Esophagus muscularis mucosa (tissue), 4 donors: ENCODE measurements at places on chromosomes 7 and 10. TPM values are rescaled to one million over a fixed set of nuclear protein-coding genes. Genes with fewer than 3 reads are reported as not detected.

GRCh38 chr7:30069096-30069867 is 41.1 kb downstream of the PLEKHA8 start:
- no peaks in the 10 kb centered on the region for H3K36me3 ChIP-seq
- H3K27ac ChIP-seq, result no peak overlapping the region
- H3K27me3 ChIP-seq, result no peaks in the 10 kb centered on the region
- H3K4me1 ChIP-seq, result peaks cover 5% of the 10 kb centered on the region

- no peak for DNase-seq
Observed at GRCh38 chr10:69759641-69760040, 42.1 kb upstream of the COL13A1 start.

RHOBTB1 gene
- total RNA-seq, result 16.7 TPM

TNS3 gene
- total RNA-seq, result 34.6 TPM

GRCh38 chr10:48605786-48606529 is 1.1 kb upstream of the ARHGAP22 start:
- no peak overlapping the region for H3K27ac ChIP-seq
- H3K4me3 ChIP-seq, result no peak overlapping the region
- H3K4me1 ChIP-seq, result peaks cover 31% of the 10 kb centered on the region
- H3K27me3 ChIP-seq, result peaks cover 18% of the 10 kb centered on the region

DNA sequence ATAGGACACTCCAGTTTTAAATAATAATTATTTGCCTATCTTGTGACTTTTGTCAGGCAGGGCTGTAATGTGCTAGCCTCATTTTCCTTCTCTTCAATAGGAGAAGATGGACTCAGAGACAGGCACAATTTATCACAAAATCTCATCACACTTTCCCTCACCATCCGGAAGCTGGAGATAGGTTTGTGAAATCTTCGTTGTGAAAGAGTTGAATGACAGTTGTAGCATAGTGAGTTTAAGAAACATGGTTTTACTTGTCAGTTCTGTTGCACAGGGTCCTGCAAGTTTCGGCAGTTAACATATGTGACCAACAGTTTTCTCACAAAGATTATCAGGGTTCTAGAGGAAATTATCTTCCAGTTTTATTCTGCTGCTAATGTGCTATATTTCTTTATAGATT is 37.7 kb upstream of the MAP3K8 start:
- H3K27me3 ChIP-seq, result no peaks in the 10 kb centered on the region
- H3K27ac ChIP-seq, result no peak overlapping the region
- H3K36me3 ChIP-seq, result no peaks in the 10 kb centered on the region
- DNase-seq, result no peak
- peaks cover 19% of the 10 kb centered on the region for H3K4me1 ChIP-seq

GRCh38 chr10:131902211-131902610 is 1.4 kb downstream of the PPP2R2D start:
- no peaks in the 10 kb centered on the region for H3K27me3 ChIP-seq
- peak overlapping the region; percentile 96 for H3K4me3 ChIP-seq
- DNase-seq, result no peak
- peaks cover 10% of the 10 kb centered on the region for H3K36me3 ChIP-seq
- peaks cover 63% of the 10 kb centered on the region for H3K4me1 ChIP-seq

- no peak for DNase-seq
- no peaks in the 10 kb centered on the region for H3K36me3 ChIP-seq
- H3K27me3 ChIP-seq, result peaks cover 38% of the 10 kb centered on the region
- H3K27ac ChIP-seq, result no peak overlapping the region
Observed at GRCh38 chr7:100966542-100967291, 2.6 kb upstream of the MUC12 start.

- no peak for DNase-seq
- H3K27ac ChIP-seq, result no peak overlapping the region
- no peaks in the 10 kb centered on the region for H3K36me3 ChIP-seq
- H3K4me1 ChIP-seq, result peaks cover 62% of the 10 kb centered on the region
Observed at GRCh38 chr7:27241189-27242056, 1.2 kb upstream of the EVX1 start.

GRCh38 chr7:71182438-71182935 is 50.5 kb downstream of the GALNT17 start:
- no peak overlapping the region for H3K4me3 ChIP-seq
- peak overlapping the region; percentile 13 for H3K27ac ChIP-seq
- no peaks in the 10 kb centered on the region for H3K36me3 ChIP-seq
- DNase-seq, result no peak

DNA sequence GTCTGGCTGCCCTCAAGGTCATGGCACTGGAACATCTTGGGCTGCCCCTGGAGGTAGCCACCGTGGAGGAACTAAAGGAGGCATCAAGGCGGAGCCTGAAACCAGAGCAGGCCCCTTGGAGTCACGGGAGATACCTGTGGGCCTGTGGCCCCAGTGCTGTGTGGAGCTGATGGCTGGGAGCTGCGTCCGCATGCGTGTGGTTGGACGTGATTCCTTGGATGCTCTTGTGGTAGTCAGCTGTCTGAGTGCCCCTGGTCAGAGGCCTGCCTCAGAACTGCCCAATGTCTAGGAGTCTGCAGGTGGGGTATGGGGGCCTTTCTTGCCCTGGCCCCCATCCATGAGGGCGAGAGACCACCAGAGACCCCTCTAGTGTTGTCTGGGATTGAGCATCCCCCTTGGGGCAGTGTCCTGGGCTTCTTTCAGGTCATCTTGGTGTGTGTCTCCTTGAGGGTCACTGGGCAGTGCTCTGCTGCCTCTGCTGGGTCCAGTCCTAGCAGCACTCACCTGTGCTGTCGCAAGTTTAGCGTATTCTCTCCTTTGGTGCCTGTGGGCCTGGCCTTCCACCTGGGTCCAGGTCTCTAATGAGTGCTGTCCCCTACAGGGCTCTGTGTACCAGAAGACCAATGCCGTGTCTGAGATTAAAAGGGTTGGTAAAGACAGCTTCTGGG is 8.1 kb downstream of the PGAM2 start:
- no peaks in the 10 kb centered on the region for H3K27me3 ChIP-seq
- no peak overlapping the region for H3K27ac ChIP-seq
- H3K36me3 ChIP-seq, result peaks cover 96% of the 10 kb centered on the region
- DNase-seq, result no peak
- H3K4me3 ChIP-seq, result no peak overlapping the region

KCNMA1 gene
- 146 TPM for total RNA-seq

NSUN5 gene
- 21.6 TPM for total RNA-seq

DNA sequence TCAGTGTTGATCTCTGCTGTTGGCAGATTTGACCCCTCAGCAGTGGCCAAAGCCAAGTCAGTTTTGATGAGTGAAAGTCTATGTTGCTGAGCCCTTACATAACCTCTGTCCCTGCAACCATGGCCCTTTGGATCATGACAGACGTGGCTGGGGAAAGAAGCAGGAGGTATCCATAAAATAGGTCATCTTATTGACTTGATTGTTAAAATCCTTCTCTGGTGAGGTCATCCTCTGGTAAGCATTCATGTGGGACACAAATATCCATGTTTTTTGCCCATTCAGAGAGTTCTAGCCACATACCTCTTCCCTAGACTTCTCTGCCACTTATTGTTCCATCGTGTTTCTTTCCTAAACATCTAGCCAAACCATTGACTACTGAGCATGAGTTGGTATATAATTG is 251.9 kb upstream of the PTER start:
- no peaks in the 10 kb centered on the region for H3K4me1 ChIP-seq
- H3K27ac ChIP-seq, result no peak overlapping the region
- H3K27me3 ChIP-seq, result no peaks in the 10 kb centered on the region
- DNase-seq, result no peak
- no peak overlapping the region for H3K4me3 ChIP-seq

DNA sequence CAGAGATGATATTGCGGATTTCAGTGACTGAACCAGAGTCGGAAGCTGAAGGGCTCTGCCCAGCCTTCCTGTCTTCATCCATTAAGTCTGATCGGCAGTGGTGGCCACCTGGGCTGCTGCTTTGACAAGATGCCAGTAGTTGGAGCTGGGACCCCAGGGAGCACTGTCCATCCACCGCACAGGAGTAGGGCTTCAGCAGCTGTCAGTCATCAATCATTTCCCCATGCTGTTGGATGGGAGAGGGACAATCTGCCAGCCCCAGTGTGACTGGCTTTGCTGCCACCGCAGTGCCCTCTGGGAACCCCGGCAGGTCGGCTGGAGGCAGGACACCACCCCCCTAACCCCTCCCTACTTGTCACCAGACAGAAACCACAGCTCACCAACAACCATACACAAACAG is 23.0 kb upstream of the GPR146 start:
- H3K4me3 ChIP-seq, result no peak overlapping the region
- no peak for DNase-seq

C10orf143 gene
- total RNA-seq, result 5.0 TPM

DNA sequence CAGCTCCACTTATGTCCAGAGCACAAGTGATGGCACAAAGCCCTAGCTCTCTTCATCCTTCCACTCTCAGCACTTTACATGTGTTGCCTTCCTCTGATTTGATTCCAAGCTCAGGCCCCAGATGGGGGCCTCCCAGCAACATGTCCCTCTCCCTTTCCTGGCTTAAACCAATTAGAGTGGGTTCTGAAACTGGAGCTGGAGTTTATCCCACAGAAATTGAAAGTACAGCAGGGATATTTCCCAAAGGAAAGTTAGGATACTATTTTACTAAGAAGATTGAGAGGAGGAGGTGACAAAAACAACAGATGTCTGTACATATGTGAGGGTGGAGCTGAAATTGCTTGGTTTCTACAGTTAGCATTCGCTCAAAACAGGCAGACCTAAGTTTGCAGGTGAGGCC is 724.6 kb downstream of the AUTS2 start:
- H3K27me3 ChIP-seq, result no peaks in the 10 kb centered on the region
- no peak overlapping the region for H3K4me3 ChIP-seq
- DNase-seq, result no peak
- no peak overlapping the region for H3K27ac ChIP-seq

DNA sequence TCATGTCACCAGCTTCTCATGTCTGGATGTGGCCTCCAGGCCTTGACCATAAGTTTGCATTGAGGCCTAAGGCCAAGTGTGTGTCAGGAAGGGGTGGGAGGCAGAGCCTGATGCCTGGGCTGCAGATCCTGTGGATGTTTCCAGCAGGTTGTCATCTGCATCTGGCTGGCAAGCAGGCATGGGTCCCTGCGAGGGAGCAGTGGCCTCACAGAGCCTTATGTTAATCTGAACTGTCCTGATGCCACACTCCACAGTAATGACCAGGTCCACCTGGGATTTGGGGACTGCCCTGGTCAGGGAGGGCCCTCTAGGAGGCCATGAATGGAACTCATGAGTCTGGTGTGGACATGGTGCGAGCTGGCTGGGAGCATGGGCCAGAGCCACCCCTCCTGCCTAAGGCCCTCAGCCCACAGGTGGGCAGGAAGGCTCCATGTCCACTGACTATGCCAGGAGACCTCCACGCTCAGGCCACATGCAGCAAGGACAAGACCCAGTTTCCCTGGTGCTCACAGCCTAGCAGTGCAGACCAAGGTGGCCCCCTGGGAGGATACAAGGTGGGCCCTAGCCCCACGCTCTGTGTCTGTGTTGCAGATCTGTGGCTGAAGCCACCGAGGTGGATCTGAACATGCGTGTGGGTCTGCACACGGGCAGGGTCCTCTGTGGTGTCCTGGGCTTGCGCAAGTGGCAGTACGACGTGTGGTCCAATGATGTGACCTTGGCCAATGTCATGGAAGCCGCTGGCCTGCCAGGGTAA is 83.1 kb downstream of the ADCY1 start:
- DNase-seq, result peak; percentile 91
- H3K27me3 ChIP-seq, result no peaks in the 10 kb centered on the region
- H3K4me3 ChIP-seq, result no peak overlapping the region
- no peaks in the 10 kb centered on the region for H3K4me1 ChIP-seq
- H3K27ac ChIP-seq, result no peak overlapping the region

DNA sequence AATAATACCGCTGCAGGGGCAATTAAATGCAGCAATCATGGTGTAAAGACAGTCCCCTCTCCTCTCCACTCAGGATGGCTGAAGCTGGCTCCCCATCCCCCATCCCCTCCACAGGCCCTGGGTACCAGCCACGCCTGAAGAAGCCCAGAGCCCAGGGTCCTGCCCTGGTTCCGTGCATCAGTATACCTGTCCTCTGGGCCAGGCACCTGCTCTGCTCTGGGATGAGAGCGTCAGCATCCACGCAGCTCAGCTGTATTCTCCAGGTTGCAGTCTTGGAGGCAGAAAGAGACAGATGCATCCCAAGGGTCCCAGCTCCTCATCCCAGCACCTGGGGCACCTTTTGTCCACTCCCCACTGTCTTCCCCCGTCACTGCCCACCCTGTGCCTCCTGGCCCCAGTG is 233.8 kb downstream of the TCERG1L start:
- H3K27me3 ChIP-seq, result no peaks in the 10 kb centered on the region
- H3K4me1 ChIP-seq, result no peaks in the 10 kb centered on the region
- no peak for DNase-seq
- no peaks in the 10 kb centered on the region for H3K36me3 ChIP-seq

CUBN gene
- total RNA-seq, result 4.6 TPM

GRCh38 chr7:98807068-98808048 is 62.5 kb downstream of the TMEM130 start:
- no peaks in the 10 kb centered on the region for H3K27me3 ChIP-seq
- H3K36me3 ChIP-seq, result no peaks in the 10 kb centered on the region
- no peaks in the 10 kb centered on the region for H3K4me1 ChIP-seq
- DNase-seq, result no peak

- no peak overlapping the region for H3K4me3 ChIP-seq
- H3K36me3 ChIP-seq, result peaks cover 29% of the 10 kb centered on the region
- no peak for DNase-seq
- peaks cover 7% of the 10 kb centered on the region for H3K4me1 ChIP-seq
- no peak overlapping the region for H3K27ac ChIP-seq
Observed at GRCh38 chr10:33180390-33180789, 154.1 kb downstream of the NRP1 start.

DNA sequence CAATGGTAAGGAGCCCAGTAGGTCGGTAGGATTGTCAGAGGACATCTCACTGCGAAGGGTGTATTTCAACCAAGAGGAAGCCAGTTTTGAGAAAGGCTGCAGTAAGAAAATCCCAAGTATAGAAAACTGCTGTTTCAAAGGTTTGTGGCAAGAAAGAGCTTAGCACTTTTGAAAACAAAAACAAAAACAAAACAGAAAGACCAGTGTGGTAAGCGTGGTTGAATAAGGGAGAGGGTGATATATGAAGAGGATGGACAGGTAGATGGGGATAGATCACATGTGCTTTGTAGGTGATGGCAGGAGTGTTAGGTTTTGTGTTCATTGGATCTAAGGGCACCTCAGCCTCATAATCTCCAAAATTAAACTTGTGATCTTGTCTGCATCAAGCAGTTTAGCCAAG is 141.6 kb upstream of the WNT16 start:
- no peak overlapping the region for H3K4me3 ChIP-seq
- no peaks in the 10 kb centered on the region for H3K27me3 ChIP-seq
- H3K27ac ChIP-seq, result no peak overlapping the region
- H3K4me1 ChIP-seq, result no peaks in the 10 kb centered on the region
